IMR-90 (cell line): ENCODE measurements at places on chromosomes 7 and 10. TPM values are rescaled to one million over a fixed set of nuclear protein-coding genes. Genes with fewer than 3 reads are reported as not detected.

The SHTN1 gene
- 0.54 and 1.4 TPM in 2 replicates for total RNA-seq

The ARHGEF35 gene
- not detected in 2 replicates for total RNA-seq

DNA sequence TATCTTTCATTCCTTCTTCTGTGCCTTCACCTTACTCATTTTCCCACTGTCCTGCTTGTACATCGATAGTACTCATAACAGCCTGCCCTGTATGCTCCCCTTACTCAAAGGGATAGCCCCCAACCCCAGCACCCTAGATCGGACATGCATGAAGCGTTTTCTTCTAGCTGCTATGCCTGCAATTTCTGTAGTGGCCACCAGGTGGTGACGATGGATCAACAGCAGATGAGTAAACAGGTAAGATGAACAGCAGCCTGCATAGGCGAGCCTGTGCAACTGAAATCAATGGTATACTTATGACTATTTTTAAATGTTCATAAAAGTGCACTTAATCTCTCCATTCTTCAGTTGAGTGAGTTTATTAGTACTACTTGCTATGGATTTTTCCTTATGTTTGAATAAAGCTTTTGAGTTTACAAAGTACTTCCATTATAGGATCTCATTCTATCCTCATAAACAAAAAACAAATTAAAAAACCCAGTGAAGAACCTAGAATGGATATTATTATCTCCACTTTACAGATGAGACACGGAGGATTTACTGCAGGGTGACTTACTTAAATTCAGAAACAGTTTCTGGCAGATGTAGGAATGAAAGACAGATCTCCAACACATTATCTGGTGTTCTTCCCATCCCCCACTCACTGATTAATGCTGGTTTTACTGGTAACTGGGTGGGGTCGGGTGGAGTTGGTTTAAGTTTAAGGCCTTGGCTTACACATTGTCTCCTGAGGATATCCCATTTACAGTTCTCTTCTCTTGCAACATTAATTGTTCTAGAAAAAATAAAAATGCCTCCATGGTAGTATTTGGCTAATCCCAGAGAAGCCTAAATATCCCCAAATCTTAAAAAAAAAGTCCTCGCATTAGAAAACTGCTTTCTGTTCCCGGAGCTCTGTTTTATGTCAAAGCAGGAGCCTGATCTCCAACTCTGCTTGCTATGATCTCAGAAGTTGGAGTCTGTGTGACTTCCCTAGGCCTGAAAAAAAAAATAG lies 222.1 kb downstream of the GLI3 start:
- H3K4me1 ChIP-seq: no peaks in the 10 kb centered on the region
- H3K27me3 ChIP-seq: no peaks in the 10 kb centered on the region
- no peak overlapping the region for H3K27ac ChIP-seq
- H3K4me3 ChIP-seq: no peak overlapping the region
- H3K36me3 ChIP-seq: peaks cover 16% of the 10 kb centered on the region; the same call in 1 of the 2 replicates

DNA sequence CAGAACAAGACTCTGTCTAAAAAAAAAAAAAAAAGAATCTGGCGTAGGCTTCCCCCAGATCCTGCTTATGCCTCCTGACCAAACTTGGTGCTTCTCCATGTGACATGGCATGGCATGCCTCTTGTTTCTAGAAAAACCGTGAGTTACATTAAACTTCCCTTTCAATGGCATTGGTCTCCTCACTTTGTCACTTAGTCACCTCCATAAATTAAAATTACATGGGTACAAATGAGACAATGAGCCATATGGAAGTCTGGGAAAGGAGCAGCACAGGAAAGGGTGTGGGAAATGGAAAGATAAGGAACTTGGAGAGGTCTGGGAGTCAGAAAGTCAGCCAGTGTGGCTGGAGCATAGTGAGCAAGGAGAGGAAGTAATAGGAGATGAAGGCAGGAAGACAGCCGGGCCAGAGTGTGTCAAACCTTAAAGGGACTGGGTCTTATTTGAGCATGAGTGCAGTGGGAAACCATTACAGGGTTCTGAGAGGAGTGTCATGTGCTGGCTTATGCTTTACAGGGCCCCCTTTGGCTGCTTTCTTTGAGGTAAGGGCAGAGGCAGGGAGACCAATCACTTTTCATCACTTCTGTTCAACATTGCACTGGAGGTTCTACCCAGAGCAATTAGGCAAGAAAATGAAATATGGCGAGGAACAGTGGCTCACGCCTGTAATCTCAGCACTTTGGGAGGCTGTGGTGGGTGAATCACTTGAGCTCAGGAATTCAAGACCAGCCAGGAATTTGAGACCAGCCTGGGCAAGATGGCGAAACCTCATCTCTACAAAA lies 21.3 kb upstream of the ZMIZ2 start:
- H3K27ac ChIP-seq: peak overlapping the region; percentile 75
- no peaks in the 10 kb centered on the region for H3K27me3 ChIP-seq
- peaks cover 4% of the 10 kb centered on the region; the same call in 1 of the 2 replicates for H3K4me1 ChIP-seq
- H3K4me3 ChIP-seq: no peak overlapping the region
- H3K36me3 ChIP-seq: no peaks in the 10 kb centered on the region
- DNase-seq: peak; percentile 81

DNA sequence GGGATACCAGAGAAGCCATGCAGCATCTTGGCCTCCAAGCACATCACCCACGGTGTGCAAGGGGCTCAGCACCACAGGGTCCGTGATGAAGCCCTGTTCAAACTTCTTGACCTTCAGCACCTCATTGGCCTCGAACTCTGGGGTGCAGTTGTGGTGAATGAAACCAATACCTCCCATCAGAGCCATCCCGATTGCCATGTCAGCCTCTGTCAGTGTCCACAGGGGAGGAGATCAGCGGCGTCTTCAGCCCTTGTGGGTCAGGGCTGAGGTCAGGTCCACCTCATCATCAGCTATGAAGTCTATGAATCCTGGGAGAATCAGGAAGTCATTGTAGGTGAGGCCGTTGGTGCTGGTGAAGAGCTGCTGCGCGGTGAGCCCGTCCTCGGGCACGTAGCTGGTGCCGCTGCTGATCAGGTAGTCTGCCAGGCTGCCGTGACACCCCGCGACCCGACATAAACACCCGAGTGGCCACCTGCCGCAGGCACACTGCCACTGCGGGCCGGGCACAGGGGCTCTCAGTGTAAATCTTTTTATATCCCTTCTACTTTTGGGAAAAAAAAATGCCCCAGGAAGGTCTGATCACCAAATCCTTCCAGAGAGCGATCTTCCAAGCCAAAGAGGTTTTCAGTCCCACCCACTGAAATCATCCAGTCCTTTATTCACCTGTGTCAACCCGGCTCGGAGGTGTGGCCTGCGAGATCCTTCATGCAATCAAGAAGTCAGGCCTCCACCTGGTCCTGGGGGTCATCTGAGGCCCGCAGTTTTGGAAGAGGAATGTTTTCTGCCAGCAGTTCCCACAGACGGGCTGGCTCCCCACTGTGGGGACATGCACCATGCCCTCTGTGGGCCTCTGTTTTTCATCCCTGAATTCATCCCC lies 144.1 kb upstream of the KCNMA1 start:
- H3K4me1 ChIP-seq: peaks cover 10% of the 10 kb centered on the region
- H3K36me3 ChIP-seq: peaks cover 32% of the 10 kb centered on the region
- H3K27ac ChIP-seq: no peak overlapping the region
- H3K4me3 ChIP-seq: no peak overlapping the region
- H3K27me3 ChIP-seq: no peaks in the 10 kb centered on the region
- no peak for DNase-seq

DNA sequence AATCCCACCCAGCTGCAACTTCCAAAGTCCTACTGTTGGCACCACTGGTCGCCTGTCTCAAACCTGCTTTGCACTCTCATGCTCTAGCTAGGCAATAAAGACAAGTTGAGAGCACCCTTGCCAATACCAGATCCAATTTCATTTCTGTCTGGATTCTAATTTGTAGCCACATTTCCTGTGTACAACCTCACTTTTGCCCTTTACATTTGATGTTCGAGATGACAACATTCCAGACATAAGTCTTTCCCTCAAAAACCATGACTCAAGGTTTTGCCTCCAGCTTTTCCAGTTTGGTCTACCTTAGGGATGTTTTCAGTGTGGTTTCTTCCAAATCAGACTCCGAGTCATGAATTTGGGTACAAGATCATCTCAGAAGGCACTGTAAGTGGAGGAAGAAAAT lies 309.0 kb downstream of the GPAM start:
- H3K27ac ChIP-seq: no peak overlapping the region
- H3K4me1 ChIP-seq: no peaks in the 10 kb centered on the region
- no peaks in the 10 kb centered on the region for H3K36me3 ChIP-seq

- H3K27ac ChIP-seq: no peak overlapping the region
- H3K27me3 ChIP-seq: no peaks in the 10 kb centered on the region
- H3K4me3 ChIP-seq: no peak overlapping the region
- no peaks in the 10 kb centered on the region; the same call in 1 of the 2 replicates for H3K4me1 ChIP-seq
- no peaks in the 10 kb centered on the region for H3K36me3 ChIP-seq
- peak; percentile 38 for DNase-seq
Observed at GRCh38 chr7:33262476-33262875, 133.1 kb downstream of the BBS9 start.

- no peaks in the 10 kb centered on the region for H3K4me1 ChIP-seq
- no peaks in the 10 kb centered on the region for H3K27me3 ChIP-seq
Observed at GRCh38 chr7:85004402-85004801, 182.5 kb downstream of the SEMA3D start.

- H3K27ac ChIP-seq: no peak overlapping the region
- no peaks in the 10 kb centered on the region for H3K27me3 ChIP-seq
- DNase-seq: no peak
- H3K4me3 ChIP-seq: no peak overlapping the region
- H3K36me3 ChIP-seq: no peaks in the 10 kb centered on the region
Observed at GRCh38 chr7:37510043-37510634, 61.5 kb upstream of the ELMO1 start.
